Activated T-helper 1 cell treated with anti-CD3 and anti-CD28 coated beads, Interleukin-2, amount 50 U/mL, for 16 hours (primary cell): ENCODE measurements at places on chromosomes 7 and 10.

DNA sequence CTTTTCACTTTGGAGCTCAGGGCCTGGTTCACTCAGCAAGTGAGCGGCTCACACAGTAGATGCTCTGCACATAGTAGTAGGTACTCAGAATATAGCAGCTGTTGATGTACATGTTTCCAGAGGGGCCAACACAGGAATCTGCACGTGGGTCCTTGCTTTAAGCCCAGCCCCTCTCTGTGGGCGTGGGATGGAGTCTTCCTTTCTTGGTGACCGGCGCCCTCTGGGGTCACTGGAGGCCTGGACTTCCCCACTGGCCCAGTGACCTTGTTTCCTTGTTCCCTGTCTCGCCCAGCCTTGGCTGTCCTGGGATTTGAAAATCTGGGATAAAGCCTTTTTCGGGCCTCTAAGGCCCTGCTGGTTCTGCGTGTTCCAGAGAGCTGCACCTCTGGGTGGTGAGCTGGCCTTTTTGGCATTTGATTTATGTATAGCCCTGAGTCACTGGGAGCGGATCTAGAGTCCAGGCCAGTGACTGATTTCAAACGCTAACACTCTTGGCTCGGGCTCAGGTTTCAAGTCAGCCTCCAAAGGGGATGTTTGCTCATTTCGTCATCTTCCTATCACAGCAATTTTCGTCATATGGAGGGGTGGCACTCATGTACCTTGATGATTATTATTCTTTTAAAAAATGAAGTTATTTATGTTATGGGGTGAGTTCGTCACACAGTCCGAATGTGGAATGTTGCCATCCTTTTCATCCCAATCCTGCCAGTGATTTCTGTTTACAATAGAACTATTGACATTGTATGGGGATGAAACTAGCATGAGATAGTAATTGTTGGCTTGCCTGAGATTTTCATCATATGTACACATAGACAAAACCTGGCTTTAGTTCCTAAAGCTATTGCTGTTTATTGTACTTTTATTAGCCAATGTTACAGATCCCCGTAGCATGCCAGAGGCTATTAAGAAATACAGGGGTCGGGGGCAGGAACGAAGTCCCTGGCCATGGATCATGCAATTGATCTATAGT lies 65.5 kb downstream of the CUX1 start:
- no peak for DNase-seq

- no peak for DNase-seq
These were observed 8.9 kb upstream of the EMX2 start for GRCh38 chr10:117533507-117534281.

GRCh38 chr10:100744136-100744986 lies 1.0 kb upstream of the PAX2 start:
- no peak for DNase-seq

- no peak for DNase-seq
These were observed 259.6 kb downstream of the USP6NL start for GRCh38 chr10:11351801-11352200.

DNA sequence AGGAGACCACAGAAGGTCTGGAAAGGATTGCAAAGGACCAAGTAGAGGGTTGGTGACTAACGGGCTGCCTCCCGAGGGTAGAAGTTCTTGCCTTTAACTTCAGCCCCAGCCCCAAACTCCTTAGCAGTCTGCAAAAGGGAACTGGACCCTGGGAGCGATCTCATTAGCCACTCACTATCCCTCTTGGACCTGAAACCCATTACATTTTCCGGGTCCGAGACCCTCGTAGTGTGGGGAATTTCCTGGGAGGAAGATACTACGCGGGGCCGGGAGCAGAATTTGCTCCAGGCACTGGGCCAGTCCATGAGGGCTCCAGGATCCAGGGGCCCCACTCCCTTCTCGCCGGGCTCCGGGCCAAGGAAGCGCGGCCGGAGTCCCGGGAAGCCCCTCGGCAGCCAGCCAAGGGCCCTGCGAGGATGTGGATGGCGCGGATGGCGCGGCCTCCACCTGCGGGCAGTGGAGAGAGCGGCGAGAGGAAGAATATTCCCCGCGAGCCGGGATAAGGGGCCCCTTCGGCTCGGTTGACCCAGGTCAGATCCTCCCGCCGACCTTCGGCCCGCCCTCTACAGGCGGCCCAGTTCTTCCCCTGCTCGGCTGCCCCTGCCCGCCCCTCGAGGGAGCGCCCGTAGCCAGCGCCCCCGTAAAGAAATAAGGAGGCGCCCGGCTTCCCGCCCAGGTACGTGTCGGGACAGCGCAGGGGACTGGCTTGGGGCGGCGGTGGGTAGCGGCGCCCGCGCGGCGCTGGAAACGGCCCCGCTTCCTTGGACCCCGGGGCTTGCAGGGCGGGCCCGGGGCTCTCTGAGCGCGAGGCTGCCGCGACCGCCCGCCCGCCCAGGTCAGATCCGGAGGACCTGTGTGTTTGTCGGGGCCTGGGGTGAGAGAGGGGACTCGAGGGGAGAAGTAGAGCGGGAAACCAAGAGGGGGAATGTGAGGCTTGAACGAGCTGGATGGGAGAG lies at the start of gene MYO3A:
TSS of gene MYO3A (plus strand) at position 577 of the 956 bp plus-strand sequence. CDS start 17,882 bp downstream, outside the sequence.
- no peak for DNase-seq
